ENCODE measurements at places on chromosomes 7 and 10.

DNA sequence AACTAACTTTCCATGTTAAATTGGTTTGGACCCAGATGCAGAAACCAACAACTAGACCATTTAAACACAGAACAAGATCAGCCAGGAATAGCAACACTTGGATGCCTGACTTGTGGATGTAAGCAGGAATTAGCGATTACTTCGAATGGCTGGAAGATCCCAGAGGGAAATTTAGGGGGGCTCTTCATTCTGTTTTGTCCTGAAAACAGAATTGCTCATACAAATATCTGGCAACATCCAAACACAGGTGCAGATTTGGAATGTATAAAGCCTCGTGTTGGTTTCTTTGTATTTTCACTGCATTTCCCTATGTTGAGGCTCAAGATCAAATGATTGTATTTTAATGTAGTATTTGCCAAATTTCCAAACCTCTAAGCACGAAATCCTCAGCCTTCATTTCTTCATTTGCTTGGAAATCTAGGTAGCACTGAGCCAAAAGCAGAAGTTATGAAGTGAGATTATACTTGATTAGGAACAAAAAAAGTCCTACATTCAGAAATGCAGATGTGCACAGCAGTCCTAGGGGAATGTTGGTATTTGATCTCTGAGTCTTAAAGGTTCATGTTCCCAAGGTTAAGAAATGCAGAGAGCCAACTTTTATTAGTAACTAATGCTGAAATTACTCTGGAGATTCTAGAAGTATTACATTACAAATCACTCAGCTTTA, 248.7 kb upstream of the TCF7L2 start:
- DNase-seq = no peak

GRCh38 chr7:117248829-117249228, 74.0 kb downstream of the WNT2 start:
- DNase-seq = no peak

DNA sequence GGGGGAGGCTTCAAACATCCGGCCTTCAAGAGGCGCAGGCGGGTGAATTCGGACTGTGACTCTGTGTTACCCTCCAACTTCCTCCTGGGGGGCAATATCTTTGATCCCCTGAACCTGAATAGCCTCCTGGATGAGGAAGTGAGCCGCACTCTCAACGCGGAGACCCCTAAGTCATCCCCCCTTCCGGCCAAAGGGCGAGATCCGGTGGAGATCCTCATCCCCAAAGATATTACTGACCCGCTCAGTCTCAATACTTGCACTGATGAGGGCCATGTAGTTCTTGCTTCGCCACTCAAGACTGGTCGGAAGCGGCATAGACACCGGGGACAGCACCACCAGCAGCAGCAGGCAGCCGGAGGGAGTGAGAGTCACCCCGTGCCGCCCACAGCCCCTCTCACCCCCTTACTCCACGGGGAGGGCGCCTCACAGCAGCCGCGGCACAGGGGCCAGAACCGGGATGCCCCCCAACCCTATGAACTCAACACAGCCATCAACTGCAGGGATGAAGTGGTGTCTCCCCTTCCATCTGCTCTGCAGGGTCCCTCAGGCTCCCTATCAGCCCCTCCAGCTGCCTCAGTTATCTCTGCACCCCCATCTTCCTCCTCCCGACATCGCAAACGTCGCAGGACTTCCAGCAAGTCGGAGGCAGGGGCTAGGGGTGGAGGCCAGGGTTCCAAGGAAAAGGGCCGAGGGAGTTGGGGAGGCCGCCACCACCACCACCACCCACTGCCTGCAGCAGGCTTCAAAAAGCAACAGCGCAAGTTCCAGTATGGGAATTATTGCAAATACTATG, 1.1 kb downstream of the MEPCE start:
- peak; percentile 64 for DNase-seq

DNA sequence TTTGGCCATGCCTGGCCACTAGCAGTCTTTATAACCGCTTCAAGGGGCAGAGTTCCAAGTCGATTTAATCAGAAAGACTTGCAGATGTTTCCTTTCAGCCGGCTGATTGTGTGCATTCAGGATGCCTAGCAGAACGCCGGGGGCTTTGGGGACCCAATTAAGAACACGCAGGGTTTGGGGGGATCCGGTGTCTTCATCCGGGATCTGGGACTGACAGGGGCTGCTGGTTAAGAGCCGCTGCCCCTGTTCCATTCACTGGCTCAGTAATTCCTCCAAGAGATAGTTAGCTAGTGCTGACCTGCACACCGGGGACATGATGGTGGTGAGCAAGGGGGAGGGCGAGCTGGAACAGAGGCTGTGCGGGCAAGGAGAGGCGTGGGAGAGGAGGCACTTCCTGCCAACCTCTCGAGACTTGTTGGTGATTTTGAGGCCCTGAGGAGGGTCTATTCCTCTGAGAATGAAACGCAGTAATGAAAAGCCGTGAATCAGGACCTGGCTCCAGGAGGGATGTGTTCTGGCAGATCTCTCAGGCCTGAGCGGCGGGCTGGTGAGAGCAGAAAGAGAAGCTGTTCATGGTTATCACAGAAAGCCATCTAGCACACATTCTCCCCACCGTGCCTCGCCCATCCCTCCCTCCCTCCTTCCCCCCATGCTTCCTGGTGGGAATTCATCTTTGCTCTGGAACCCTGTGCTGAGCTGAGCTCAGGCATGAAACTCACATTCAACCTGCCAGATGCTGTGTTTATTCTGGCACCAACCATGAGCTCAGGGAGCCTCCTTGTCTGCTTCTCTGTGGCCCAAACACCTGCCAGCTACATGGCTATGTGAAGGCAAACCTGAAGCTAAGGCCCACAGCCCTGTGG, 152.0 kb downstream of the CCDC3 start:
- DNase-seq = no peak

DNA sequence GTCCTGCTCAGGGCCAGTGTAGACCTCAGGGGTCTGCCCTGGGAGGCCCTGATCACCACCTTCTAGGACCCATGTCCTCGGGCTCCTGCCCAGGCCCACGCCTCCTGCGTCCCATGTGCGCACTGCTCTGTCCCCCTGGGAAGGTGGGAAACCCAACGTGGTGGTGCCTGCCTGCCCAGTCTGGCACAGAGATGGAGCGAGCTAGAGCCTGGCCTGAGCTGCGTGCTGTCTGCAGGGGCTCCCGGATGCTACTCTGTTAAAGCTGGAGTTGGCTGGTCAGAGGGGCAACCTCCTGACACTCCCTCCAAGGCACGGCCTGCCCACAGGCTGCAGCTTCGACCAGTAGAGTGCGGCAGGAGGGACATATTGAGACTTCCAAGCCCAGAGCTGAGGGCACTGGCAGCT, 171.7 kb downstream of the DNAJB6 start:
- DNase-seq = no peak

- DNase-seq = no peak
These were observed 39.8 kb downstream of the THSD7A start for GRCh38 chr7:11792166-11792565.

DNA sequence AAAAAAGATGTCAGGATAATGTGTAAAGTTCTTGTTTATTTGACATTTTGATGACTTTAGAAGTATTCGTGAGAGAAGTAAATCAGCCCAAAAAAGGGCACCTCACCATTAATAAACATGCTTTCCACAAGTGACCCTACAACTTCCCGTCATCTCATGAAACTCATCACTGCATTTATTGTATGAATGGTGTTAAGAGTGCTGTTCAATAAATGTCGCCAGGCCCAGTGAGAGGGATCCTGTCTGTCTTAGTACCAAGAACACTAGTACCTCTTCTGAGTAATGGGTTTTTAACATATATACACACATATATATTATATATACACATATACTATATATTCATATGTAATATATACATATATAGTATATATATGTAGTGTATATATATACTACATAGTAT, 61.9 kb downstream of the TMEM26 start:
- no peak for DNase-seq

DNA sequence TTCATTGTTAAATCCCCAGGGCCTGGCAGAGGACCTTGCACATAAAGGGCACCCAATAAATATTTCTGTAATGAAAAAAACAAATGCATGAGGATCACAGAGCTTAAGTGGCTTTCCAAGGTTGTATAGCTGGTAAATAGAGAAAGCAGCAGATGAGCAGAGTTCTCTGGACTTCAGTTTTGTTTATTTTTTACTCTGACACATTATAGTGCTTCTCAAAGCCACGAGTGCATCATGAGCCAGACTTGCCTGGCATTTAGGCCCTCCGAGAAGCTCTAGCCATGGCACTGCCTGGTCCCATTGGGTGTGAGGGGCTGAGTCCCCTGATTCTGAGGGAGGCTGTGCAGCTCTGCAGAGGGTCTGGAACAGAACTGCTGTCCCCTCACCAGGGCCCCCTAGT, 87.2 kb upstream of the ZNF32 start:
- no peak for DNase-seq

DNA sequence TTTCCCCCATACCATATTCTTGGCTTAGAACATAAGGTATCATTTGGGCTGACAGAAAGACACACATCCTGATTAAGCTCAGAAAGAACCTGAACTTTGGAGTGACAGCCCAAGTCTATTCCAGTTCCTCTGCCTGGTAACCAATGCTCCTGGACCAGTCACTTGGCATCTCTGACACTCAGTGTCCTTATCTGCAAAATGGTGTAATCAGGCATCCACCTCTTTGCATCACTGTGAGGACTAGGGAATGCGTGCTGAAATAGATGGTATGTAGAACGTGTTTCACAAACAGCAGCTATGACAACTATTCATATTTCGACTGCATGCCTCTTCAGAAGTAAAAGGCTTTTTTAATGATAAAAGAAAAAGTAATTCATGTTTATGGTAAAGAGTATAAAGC, 26.2 kb upstream of the PIK3AP1 start:
- no peak for DNase-seq

GRCh38 chr7:132857031-132857430, 224.9 kb downstream of the CHCHD3 start:
- no peak for DNase-seq

DNA sequence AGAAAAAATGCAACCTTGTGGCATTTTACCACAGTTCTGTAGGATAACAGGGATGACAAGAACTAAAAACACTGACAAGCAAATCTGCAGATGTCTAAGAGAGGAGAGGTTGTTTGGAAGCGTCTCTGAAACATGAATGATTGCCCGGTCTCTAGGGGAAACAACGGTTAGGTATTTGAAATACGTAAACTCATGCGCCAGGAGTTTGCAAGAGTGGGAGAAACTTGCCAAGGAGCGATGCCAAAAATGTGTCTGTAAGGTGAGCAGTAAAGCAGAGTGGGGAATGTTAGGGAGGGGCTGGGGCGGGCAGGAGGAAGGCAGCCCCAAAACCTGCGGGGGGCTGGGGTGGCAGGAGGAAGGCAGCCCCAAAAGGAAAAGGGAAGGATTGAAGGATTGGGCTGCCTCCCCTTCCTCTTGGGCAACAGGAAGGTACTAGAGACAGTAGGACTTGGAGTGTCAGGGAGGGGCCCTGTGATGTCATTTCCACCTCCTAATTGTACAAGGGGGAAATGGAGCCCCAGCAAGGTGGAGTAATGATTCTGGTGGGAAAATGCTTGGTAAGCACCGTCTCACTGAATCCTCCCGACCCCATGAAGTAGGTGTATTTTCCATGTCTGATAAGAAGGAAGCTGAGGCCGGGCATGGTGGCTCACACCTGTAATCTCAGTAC, 33.2 kb upstream of the PLEKHA1 start:
- DNase-seq = no peak

- no peak for DNase-seq
These were observed 42.5 kb upstream of the LCOR start for GRCh38 chr10:96789571-96790108.

DNA sequence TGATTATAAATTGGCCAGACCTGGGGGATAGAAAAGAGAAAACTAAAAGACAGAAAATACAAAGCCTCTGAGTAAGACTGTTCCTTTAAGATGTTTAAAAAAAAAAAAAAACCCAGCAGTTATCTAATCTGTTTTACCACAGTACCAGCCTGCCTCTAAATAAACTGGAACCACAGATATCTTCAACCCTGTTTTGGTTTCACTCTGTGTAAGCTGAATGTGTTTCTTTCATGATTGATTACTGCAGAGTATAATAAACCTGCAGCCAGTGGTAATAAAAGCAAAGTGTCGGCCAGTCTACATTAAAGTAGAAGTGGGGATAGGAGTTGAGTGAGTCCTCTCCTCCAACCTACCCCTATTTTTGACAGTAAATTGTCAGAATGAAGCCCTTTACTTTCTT, 40.6 kb downstream of the MGAM2 start:
- no peak for DNase-seq

DNA sequence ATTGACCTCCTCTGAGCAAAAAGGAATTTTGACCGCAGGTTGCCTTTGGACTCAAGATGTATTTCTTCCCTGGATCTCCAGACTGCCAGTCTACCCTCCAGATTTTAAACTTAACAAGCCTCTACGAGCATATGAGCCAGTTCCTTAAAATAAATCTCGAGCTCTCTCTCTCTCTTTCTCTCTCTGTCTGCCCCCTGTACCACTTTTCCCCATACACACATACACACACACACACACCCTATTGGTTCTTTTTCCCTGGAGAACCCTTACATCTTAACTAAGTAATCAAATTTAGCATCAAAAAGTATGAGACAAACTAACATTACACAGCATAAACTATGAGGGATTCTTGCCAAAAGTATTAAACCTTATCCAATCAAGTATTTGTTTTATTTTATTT, 11.4 kb downstream of the BCAP29 start:
- no peak for DNase-seq

DNA sequence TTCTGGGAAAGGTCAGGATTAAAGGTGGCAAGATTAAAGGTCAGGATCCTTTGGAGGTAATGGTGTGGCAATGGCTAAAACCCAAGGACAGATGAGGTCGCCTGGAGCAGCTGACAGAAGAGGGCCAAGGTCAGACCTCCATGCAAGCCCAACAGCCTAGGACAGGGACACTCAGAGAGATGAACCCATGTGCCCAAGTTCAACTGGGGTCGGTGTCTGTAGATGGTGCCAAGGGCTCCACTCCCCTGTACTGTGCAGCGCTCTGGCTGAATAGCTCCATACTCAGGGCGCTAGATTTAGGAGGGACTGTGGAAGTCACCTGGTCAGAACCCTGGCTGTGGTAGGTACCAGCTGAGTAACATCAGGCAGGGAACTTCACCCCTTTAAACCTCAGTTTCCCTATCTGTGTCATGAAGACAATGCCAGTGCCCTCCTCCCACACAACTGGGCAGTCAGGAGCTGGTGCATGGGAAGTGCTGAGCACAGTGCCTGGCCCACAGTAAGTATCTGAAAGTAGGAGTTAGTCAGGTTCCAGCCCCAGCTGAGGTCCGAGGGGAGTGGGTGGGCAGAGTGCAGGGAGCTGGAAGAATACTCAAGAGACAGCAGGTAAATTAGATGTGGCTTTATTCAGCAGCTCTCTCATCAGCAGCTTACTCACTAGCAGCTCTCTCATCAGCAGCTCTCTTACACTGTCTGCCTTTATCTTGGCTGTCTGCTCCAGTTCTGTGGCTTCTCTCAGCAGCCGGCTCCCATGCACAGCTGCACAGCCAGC, 327.1 kb downstream of the GLRX3 start:
- no peak for DNase-seq

DNA sequence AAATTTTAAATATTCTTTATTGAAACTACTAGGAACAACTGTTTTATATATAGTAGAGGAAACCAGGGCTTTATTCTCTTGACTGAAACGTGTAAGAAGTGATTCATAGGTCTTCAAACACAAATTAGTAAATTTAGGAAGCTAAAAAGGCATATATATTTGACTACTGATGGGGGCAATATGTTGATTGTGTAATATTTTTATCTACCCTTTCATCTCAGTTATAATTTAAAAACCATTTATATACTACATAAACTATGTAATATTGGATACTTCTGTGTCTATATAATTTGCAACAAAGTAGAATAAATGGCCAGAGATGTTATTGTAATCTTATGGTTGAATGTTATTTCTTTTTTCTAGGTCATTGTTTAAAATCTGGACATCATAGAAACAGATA, 269.3 kb upstream of the KAT6B start:
- no peak for DNase-seq
